ENCODE measurements at places on chromosomes 12 and 14.

- DNase-seq: no peak
Measured at GRCh38 chr12:104858611-104859543, 99.2 kb downstream of the SLC41A2 start.

- DNase-seq: no peak
Measured at GRCh38 chr14:91372671-91373495, 44.7 kb downstream of the CCDC88C start.

GRCh38 chr14:61524211-61524806, 171.0 kb upstream of the HIF1A start:
- DNase-seq: no peak

- DNase-seq: no peak
Measured at GRCh38 chr12:113244047-113244460, 22.8 kb downstream of the TPCN1 start.

- no peak for DNase-seq
Measured at GRCh38 chr12:21129906-21130305, 1.1 kb upstream of the SLCO1B1 start.
